ENCODE measurements at places on chromosomes 5 and 9. TPM values are rescaled to one million over a fixed set of nuclear protein-coding genes. Genes with fewer than 3 reads are reported as not detected.

GRCh38 chr5:142319560-142320429 lies 5.0 kb downstream of the SPRY4 start:
- no peak for DNase-seq

BTNL3 gene
- total RNA-seq: not detected

NMUR2 gene
- not detected for total RNA-seq

DNA sequence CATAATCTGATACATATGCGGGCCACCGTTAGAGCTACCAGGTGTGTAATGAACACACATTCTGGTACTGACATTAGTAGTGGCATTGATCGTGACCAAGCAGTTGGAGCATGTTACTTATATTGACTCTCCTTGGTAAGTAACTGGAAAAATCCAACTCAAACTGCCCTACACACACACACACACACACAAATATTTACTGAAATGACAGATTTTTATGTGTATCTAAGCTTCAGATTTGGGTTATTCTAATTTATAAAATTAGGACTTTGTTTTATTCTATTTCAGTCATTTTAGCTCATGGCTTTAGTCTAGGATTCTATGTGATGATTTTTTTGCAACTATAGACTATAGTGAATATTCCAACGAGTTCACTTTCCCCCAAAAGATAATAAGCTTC lies 1280.2 kb upstream of the ACO1 start:
- no peak for DNase-seq

CTSL gene
- total RNA-seq: 229 TPM

GRCh38 chr9:82104252-82104651 lies 115.7 kb downstream of the SPATA31D1 start:
- DNase-seq: no peak

SH3TC2 gene
- 0.95 TPM for total RNA-seq
